ENCODE measurements at places on chromosomes 1 and 21.

- DNase-seq: no peak
Observed at GRCh38 chr1:95207223-95207935, 26.6 kb upstream of the RWDD3 start.

GRCh38 chr1:158485455-158485854, 13.4 kb downstream of the OR10R2 start:
- DNase-seq: no peak

- DNase-seq: no peak
Observed at GRCh38 chr1:38004284-38005108, 818 bp downstream of the FHL3 start.

DNA sequence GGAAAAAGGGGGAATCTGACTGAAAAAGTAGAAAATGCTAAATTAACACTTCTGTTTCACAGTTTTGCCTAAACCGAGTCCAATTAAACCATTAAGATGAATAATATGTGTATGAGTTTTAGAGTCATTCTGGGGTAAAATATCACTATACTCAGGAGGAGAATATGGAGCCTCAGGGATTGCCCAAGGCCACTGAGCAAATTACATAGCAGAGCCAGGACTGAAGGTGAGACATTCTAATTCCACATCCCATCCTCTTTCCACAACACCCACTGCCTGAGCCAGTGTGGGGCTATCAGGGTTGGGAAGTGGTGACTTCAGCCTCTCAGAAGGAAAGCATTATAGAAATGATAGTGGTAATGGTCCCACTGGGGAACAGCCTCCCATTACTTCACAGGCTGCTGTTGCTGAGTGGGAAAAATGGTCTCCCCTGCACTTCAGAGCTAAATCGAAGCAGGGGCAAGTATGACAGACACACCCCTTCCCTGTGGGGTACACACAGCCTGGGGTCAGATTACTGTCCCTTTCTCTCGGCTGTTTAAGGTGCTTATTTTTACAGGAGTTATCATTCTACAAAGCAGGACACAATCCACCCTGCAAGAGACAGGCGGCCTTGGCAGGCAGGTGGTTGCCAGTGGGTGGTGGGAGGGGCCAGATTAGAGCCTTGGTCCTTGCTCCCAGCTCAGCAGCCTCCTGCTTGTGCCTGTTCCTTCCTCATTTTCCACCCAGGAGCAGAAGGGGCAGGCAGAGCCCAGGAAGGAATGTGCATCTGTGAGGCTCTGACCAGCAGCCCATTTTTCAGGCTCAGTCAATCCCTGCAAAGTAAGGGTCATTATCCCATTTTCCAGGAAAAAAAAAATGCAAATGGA, 9.5 kb upstream of the BCAR3 start:
- DNase-seq: no peak

- no peak for DNase-seq
Observed at GRCh38 chr21:34795175-34795547, 126.4 kb downstream of the CLIC6 start.

GRCh38 chr1:168050880-168051279, 85.8 kb downstream of the GPR161 start:
- DNase-seq: no peak

- DNase-seq: no peak
Observed at GRCh38 chr1:182676274-182676673, 8.1 kb downstream of the RGS8 start.

- no peak for DNase-seq
Observed at GRCh38 chr1:91870322-91870721, 15.6 kb downstream of the TGFBR3 start.

- no peak for DNase-seq
Observed at GRCh38 chr1:2334883-2335534, 56.3 kb downstream of the MORN1 start.

DNA sequence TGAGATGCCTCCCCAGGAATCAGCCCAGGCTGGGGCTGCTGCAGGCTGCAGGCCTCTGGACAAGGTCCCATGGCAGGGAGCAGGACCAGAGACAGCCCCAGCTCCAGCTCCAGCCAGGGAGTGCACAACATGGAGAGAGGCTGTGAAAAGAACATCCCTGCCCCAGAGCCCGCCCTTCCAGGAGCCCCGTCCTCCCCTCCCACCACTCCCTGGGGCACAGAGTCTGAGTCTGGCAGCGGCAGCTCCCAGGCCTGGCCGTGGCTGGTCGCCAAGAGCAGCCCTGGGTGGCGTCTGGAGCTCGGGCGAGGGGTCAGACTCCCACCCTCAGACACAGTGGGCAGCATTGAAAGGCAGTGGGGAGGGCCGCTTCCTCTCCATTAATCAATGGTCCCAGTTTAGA, 37.8 kb downstream of the MEGF6 start:
- DNase-seq: no peak

DNA sequence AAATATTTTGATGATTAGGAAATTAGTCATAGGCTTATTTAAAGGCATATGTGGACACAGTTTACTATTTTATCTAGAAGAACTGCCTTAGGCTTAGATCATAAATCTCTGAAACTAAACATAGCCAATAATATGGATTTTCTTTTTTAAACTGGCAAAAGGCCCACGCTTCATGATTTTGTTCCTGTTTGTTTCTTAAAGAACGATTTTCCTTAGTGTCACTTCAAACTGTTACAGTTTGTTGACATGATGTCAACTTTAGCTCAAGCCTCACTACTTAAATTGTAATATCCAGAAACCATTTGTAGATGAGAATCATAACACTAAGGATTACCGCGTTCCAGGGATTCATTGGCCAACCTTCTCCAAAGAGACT, 322.6 kb downstream of the HHIPL2 start:
- DNase-seq: no peak

All from posterior cingulate gyrus (tissue), 11 donors.